ENCODE measurements at places on chromosomes 2 and 18.

DNA sequence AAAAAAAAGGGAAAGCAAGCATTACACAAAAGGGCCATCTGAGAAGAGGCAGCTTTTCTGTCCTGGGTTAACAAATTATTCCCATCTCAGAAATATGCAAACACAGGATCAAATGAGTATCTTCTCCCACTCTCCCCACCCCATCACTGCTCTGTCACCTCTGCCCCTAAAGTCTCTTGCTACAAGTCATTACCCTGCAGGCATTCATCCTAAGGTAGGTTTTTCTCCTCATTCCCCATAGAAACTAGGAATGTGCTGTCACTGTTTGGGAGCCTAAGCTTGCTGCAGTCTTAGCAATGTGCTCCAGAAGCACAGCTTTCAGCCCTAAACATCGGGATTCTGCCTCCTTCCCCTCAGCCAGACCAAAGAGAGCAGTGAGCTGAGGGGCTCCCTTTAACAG lies 3.6 kb downstream of the LRRTM1 start:
- DNase-seq: no peak

DNA sequence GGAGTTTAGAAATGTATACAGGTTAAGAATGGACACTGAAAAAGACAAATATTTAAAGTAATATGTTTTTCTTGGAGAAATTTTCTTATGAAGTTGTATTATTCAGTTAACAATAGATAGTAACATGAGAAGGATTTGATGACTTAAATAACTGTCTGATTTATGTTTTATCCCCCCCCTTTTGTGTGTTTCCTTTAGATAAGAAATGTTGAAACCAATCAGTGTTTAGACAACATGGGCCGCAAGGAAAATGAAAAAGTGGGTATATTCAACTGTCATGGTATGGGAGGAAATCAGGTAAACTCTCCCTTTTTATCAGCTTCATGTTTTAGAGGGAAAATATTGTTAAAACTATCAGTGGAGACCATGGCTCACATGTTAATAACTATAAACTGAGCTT lies 289.7 kb upstream of the KCNJ3 start:
- DNase-seq: no peak

DNA sequence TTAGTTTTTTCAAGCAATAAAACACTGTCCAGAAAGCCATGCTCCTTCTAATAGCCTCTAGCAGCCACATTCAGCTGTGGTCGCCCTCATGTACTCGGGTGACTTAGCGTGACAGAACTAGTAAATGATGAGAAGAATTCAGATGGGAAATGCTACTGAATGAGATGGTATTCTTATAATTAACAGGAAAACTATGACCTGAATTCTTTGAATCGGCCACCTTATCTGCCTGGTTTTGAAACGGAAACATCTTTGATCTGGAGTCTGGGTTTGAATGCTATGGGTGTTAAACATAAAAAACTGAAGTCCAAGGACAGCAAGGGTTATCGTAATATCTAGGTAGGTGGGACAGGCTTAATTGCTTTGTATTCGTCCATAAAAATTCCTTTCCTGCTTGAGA lies 138.8 kb upstream of the DNMT3A start:
- DNase-seq: no peak

DNA sequence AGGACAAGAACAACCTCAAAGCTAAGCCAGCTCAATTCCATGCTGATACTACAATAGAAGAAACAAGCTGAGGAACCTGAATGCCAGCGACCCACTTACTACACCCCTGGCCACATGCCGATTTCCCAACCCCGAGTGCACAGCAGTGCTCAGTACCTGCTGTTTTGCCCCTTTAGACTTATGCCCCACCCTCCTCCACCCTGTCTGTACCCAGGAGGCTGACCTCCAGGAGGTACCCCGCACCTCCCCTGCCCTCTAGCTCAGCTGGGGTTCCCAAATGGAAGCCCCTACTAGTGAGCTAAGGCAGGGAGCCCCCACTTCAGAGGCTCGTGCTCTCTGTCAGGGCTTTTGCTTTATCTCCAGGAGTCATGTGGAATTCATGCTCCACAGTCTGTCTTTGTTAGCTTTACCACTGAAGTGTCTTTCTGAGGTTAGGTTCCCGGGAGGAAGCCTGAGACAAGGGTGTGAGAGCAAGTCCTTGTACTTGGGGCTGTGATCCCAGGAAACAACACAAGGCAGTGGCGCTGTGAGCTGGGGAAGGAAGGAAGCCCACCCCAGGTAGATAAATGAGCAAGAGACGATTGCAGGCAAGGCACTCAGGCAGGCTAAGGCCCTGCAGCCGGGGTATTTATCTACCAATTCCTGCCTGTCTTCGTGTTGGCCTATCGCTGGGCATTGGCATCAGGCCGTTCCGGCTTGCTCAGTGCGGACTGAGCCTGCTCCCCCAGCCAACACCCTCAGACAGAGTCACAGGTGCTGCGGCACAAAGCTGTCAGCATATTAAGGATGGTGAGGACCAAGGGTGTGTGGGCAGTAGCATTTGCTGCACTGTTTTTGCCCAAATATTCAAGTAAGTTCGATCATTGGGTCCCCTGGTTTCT lies 220.5 kb downstream of the CYP26B1 start:
- no peak for DNase-seq

GRCh38 chr2:74925361-74925786 lies 33.1 kb upstream of the POLE4 start:
- DNase-seq: no peak

DNA sequence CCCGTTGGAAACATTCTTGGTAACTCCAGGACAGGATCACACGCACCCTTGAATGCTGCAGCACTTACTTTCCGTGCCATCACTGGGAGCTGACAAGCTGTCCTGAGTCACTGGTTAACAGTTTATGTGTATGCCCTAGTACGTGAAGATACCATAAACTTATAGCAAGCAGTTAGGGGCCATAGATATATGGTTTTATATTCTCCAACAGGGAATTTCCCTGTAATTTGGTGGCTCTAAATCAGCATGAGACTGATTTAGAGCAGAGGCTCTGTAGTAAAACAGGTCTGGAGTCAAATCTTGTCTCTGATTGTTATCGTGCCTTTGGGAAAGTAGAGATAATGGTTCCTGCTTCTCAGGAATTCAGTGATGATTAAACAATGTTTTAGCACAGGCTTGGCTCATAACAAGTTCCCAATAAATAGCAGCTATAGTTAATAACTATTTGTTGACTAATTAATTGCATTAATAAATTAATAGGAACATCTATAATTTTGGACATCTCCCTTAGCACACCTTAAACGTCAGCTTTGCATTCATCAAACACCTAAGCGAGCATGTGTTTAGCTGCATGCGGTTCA lies 215.2 kb downstream of the VAPA start:
- no peak for DNase-seq

DNA sequence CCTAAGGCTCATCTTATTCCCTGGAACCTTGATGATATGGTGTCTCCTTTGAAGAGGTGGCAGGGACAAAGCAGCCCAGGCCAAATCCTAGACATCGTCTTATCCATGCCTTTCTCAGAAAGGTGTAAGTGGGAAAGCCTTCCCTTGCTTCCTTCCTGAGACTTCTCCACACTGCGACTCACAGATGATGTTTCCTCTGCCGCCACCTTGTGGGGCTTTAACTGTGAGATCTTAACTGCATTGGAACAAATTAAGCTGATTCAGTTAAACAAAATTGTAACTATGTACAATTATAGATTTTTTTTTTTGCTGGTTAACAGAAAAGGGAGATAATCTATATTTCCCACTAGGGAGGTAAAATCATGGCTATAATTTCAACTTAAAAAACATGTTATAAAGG lies 10.0 kb upstream of the GCA start:
- DNase-seq: no peak

- DNase-seq: no peak
These were observed 131.3 kb downstream of the CTIF start for GRCh38 chr18:48669991-48670750.

DNA sequence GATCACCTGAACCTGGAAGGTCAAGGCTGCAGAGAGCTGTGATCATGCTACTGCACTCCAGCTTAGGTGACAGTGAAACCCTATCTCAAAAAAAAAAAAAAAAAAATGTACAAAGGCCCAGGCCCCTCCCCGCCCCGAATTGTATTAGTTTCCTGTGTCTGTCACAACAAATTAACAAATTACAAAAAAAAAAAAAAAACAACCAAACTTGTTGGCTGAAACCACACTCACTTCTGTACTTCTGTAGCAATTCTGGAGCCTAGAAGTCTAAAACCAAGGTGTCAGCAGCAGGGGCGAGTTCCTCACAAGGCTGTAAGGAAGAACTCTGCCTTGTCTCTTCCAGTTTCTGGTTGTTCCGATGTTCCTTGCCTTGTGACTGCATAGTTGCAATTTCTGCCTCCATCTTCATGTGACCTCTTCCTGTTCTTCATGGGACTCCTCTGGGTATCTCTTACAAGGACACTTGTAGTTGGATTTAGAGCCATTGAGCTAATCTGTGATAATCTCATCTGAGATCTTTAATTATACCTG lies 100.8 kb upstream of the ZSWIM2 start:
- DNase-seq: no peak

- DNase-seq: no peak
These were observed 14.8 kb downstream of the SPRED2 start for GRCh38 chr2:65417509-65418085.

DNA sequence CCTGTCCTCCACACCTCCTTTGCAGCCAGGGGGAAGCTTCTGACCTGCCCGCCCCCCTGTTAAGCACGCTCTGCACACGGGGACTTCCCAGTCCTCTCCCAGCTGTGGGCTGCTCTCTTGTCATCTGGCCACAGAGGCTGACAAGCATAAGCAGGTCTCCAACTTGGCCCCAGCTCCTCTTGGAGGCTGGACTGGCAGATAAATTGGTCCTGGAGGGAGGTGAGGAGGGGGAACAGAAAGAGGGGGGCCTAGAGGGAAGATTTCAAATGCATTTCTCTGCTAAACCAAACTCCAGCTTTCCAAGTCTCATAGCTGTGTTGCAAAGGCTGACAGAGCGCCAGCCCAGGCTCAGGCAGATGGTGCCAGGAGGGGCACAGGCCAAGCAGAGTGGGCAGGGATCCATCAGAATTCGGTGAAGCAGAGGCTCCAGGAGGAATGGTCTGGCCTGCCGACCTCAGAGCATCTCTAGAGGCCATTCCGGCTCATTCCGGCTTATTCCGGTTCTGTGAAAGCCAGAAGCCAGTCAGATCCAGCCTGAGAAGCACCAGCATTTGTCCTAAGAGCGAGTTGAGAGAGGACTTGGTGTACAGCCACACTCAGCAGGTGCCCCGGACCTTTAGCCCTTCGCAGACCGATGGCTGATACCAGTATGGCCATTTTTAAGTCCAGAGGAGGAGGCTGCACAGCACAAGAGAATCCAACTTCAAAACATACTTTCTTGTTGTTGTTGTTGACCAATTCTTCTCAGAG lies 508.9 kb upstream of the MYT1L start:
- no peak for DNase-seq

DNA sequence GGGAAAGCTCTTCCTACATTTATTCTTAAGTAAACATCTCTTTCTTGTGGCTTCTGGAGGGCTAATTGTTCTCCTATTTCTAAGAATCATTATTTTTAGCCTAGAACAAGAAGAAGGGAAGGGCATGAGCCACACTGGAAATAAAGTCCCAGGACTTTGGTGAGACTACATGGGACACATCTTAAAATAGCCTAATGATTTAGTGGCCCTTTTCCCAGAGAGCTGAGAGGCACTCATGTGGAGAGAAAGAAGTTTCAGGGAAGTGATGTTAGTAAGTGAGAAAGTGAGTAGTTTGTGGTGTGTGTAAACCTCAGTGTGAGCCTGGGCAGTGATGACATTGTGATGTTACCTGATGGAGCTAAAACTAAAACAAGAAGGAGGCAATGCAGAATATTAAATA lies 14.6 kb downstream of the ITGA4 start:
- DNase-seq: no peak

- no peak for DNase-seq
These were observed 14.2 kb downstream of the PIKFYVE start for GRCh38 chr2:208280234-208280633.
